ENCODE measurements at places on chromosomes 1 and 21. TPM values are rescaled to one million over a fixed set of nuclear protein-coding genes. Genes with fewer than 3 reads are reported as not detected.

Gene KLHDC9
- total RNA-seq = 1.9 TPM

Gene CYP4Z1
- total RNA-seq = not detected

Gene CFAP141
- total RNA-seq = not detected

Gene GNAT2
- total RNA-seq = 0.43 TPM

Gene SPRR2E
- total RNA-seq = not detected

Gene C1orf105
- total RNA-seq = not detected

Gene COL9A2
- 1.3 TPM for total RNA-seq

Gene TSTD1
- total RNA-seq = 1.6 TPM

Gene PTAFR
- under 0.01 TPM for total RNA-seq

Gene NT5C1A
- total RNA-seq = not detected

Gene ACTL8
- not detected for total RNA-seq

Gene SPATA1
- total RNA-seq = 0.97 TPM

Data from fibroblast of villous mesenchyme (primary cell).